ENCODE measurements at places on chromosomes 11 and 22.

- DNase-seq, result no peak
Observed at GRCh38 chr11:28401446-28401845, 293.3 kb downstream of the METTL15 start.

GRCh38 chr22:47207846-47208554 is 445.6 kb downstream of the TBC1D22A start:
- DNase-seq, result no peak

DNA sequence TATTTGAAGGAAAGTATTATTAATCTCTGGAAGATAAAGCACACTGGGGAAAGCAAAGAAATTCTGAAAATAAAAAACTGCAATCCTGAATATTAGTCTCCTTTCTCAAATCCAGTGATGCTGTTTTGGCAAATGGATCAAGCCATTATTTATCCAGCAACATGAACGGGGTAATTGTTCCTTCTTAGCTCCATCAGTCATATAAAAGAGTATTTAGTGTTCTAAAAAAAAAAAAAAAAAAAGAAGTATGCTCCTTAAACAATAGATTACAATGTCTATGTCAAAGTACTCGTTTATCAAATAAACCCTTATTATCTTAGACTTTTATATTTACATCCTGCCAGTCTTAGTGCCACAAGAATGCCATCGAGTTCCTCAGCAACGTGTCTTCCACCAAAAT is 1.3 kb downstream of the RDX start:
- DNase-seq, result no peak

- no peak for DNase-seq
Observed at GRCh38 chr11:128361451-128362020, 225.8 kb downstream of the ETS1 start.

DNA sequence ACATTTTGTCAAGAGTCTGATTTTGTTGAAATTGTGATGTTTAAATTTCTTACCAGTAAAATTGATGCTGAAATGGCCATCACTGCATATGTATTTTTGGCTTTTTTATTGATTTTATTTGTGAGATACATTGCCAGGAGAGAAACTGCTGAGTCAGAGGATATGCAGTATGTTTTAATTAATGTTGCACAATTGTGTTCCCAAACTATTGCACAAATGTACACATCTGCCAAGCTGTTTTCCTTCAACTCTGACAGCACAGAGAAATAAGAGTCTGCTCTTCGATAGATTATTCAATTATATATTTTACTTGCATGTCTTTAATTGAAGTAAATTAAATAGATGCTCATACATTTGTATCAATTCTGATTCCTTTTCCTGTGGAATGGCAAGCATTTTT is 640.2 kb upstream of the LUZP2 start:
- DNase-seq, result no peak

GRCh38 chr11:8095806-8096522 is 15.0 kb downstream of the TUB start:
- no peak for DNase-seq

- DNase-seq, result no peak
Observed at GRCh38 chr22:24289114-24289513, 18.5 kb downstream of the SPECC1L start.

DNA sequence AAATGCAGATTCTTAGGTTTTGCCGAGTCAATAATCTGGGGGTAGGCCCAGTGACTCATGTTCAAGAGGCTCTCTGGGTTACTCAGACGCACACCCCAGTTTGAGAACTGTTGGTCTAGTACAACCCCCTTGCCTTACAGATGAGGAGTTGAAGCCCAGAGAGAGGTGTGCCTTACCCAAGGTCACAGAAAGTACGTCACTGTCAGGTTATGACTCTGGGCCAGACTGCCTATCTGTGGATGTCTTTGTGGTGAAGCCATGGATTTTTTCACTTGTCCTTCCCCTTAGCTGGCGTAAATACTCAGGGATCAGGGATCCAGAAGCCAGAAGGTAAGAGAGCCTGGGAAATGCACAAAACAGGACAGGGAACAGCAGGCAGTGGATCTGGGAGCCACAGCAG is 25.2 kb upstream of the NECTIN1 start:
- no peak for DNase-seq

DNA sequence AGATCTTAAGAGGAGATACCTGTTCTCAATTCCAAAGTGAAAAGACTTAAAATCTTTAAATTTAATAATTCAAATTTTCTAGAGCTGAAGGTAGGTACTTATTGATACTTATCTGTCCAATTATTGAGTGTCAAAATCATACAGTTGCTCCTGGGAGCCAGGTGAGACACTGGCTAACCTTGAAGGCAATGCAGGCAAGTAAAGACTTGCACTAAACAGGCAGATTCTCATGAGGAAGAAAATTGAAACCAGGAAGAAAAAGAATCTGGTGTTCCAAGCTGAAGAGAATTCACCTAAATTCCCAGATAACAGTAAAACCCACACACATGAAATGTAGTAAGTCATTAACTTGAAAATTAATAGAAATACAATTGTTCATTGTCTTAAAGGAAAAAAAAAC is 30.3 kb downstream of the VSIG10L2 start:
- no peak for DNase-seq

DNA sequence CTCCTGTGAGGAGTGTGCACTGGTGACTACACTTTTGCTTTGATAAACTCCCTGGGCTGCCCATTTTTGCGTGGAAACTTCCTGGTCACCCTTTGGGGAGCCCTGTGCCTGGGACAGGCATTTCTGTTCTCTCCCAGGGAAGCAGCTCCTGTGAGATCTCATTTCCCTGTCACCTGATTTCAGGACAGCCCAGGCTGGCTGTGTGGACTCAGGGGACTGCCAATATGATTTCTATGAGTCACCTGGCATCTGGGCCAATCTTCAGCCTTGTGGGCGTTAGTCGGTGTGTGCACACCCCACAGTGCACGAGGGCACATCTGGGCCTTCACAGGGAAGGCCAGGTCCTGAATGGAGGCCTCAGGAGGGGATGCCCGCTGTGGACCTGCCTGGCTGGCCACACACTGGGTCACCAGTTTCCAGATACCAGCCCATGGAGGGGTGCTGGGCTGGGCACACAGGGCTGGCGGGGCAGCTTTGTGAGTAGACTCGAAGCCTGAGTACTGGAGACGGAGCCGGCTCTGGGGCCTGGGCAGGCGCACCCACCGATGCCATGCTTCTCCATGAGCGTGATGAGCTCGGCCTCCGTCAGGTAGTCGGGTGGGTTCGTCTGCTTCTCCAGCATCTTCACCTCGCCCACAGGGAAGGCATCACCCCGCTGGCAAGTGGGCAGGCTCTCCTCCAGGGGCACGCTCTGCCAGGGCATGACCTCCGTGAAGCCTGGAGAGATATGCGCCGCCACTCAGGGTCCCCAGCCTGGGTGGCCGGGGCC is 9.4 kb upstream of the PPM1F start:
- no peak for DNase-seq

DNA sequence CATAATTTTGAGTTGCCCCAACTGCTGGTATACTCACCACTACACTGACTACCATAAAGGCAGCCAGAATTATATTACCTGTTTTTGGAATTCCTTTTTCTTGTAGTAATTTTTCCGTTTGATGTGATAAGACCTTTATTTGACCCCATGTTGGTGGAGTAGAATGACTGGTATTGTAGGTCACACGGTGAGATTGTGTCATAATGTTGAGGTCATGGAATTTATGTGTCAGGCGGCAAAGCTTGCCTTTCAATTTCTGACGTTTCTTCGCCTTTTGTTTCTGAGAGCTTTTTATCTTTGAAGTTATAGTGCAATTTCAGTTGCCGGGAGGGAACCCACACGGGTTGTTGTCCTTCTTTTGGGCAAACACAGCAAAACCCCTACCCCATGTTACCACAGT is 13.0 kb downstream of the OR52K1 start:
- no peak for DNase-seq

- DNase-seq, result no peak
Observed at GRCh38 chr11:77379934-77380333, 78.4 kb upstream of the GDPD4 start.

DNA sequence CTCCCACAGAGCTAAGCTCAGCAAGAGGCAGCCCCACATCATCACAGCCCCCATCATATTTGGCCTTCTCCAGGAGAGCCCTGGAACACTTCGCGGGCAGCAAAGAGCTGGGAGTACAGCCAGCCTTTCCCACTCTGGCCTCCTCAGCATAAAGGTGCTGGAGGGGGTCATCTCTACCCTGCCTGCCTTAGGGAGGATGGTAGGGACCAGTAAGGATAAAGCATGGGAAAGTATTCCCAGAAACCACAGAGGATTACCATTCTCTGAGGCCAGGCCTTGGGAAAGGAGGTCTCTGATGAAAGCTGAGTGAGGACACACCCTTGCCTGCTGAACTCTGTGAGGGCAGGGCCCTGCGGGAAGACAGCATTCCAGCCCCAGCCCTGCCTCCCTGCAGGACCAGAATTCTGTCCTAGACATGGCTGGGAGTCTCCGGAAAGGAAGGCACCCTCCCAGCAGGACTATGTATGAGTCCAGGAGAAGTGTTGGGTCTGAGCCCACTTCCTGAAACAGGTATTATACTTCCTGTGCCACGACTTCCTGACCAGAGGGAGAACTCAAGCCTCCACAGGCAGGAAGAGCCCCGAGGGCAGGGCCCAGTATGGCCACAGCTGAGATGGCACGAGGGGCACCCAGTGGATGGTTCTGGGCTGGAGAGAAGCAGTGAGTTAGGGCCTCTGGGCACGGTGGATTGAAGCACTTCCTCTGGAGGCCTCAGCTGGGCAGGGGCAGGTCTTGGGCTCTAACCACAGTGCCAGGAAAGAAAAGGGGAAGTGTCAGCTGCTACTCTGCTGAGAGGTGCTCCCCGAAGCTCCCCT is 12.9 kb upstream of the CASTOR1 start:
- DNase-seq, result no peak

GRCh38 chr11:26823963-26824362 is 102.1 kb upstream of the SLC5A12 start:
- no peak for DNase-seq

DNA sequence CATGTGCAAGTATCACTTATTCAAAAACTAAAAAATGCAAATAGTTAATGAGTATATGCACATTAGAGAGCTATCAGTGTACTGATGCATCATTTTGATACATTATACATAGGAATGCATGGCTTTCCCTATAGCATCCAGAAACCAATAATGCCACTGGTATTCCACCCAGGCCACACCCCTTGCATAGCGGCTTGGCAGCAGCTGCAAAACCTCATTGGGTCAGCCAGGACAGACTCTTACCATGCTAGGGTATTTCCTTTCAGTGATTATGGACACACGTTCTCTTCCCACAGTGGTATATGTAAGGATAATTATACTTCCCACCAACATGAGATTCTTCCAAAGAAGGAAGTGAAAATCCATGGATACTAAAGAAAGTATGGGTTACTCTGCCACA is 145.9 kb upstream of the PITPNB start:
- no peak for DNase-seq
